ENCODE measurements at places on chromosomes 12 and 14. TPM values are rescaled to one million over a fixed set of nuclear protein-coding genes. Genes with fewer than 3 reads are reported as not detected.

The TBC1D30 gene
- 0.72 TPM for total RNA-seq

The ADSS1 gene
- total RNA-seq = 4.3 TPM

DNA sequence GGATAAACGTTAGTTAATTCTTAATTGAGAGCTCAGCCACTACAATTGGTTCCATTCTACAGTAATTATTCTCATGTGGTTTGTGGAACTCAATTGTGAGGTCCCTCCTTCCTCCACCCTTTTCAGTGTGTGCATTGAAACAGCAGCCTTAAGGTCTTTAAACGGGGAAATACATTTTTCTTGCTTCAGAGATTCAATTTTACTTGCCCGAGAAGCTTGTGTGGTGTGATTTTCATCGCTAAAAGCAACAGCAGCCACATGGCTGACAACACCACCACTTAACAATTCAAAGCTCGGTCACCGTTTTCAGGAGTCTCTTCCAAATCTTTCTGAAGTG is 733 bp upstream of the PPFIBP1 start:
- peak overlapping the region; percentile 87 for H3K4me3 ChIP-seq

DNA sequence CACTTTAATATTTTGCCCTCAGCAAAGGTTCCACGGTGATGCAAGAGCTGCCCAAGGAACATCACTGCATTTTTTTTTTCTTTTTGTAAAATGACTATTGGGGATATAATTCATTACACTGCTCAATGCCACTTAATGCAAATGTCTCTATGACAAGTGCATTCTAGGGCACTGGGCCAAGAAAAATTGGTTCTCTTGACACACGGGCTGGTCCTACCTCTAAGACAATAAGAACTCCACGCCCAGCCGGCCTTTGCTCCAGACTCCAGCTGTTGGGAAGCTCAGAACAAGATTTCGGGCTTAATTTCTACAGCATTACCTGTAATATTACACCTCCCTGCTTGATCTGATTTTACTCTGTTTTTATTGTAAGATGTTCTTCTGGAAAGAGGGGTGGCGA is 48.8 kb upstream of the VRK1 start:
- no peak overlapping the region for H3K4me3 ChIP-seq
- DNase-seq = no peak

- DNase-seq = no peak
- no peak overlapping the region for H3K4me3 ChIP-seq
- peaks cover 62% of the 10 kb centered on the region for H3K36me3 ChIP-seq
- H3K4me1 ChIP-seq = peaks cover 9% of the 10 kb centered on the region
- no peaks in the 10 kb centered on the region for H3K27me3 ChIP-seq
Measured at GRCh38 chr12:131738196-131738595, 27.3 kb downstream of the SFSWAP start.

The IL22 gene
- not detected for total RNA-seq

- H3K36me3 ChIP-seq = no peaks in the 10 kb centered on the region
- H3K27ac ChIP-seq = no peak overlapping the region
- H3K4me1 ChIP-seq = no peaks in the 10 kb centered on the region
- no peak for DNase-seq
Measured at GRCh38 chr14:65834812-65835211, 422.3 kb downstream of the FUT8 start.

GRCh38 chr12:92400006-92400405 is 254.4 kb upstream of the BTG1 start:
- H3K4me3 ChIP-seq = no peak overlapping the region
- no peak for DNase-seq
- H3K36me3 ChIP-seq = no peaks in the 10 kb centered on the region
- H3K27me3 ChIP-seq = no peaks in the 10 kb centered on the region
- peaks cover 5% of the 10 kb centered on the region for H3K4me1 ChIP-seq

The OTOGL gene
- total RNA-seq = 0.36 TPM

GRCh38 chr12:101493556-101493955 is 18.4 kb downstream of the SPIC start:
- H3K27me3 ChIP-seq = no peaks in the 10 kb centered on the region
- peak; percentile 15 for DNase-seq
- H3K4me3 ChIP-seq = no peak overlapping the region
- H3K27ac ChIP-seq = no peak overlapping the region

- no peak overlapping the region for H3K4me3 ChIP-seq
- peak; percentile 63 for DNase-seq
- no peaks in the 10 kb centered on the region for H3K36me3 ChIP-seq
- no peak overlapping the region for H3K27ac ChIP-seq
Measured at GRCh38 chr14:76771437-76771980, 10.2 kb downstream of the VASH1 start.

The CELA1 gene
- total RNA-seq = not detected

DNA sequence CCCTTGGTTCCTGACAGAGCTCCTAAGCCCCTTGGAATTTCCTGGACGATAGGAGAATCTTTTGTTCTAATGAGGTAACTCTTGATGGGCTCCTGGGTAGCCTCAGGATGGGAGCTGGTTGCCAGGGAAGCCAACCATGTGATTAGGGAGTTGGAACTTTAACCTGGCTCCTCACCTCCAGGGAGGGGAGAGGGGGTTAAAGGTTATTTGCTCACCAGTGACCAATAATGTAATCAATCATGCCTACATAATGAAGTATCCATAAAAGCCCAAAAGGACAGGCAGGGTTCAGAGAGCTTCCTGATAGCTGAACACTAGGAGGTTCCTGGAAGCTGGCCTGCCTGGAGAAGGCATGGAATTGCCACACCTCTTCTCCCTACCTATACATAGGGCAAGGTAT is 6.2 kb upstream of the CNOT2 start:
- H3K27me3 ChIP-seq = no peaks in the 10 kb centered on the region
- no peak overlapping the region for H3K4me3 ChIP-seq
- peaks cover 19% of the 10 kb centered on the region for H3K36me3 ChIP-seq
- DNase-seq = no peak
- H3K27ac ChIP-seq = no peak overlapping the region

The DIP2B gene
- total RNA-seq = 28.2 TPM

GRCh38 chr14:44505588-44505987 is 1.5 kb downstream of the FSCB start:
- no peaks in the 10 kb centered on the region for H3K36me3 ChIP-seq
- no peaks in the 10 kb centered on the region for H3K4me1 ChIP-seq
- H3K27me3 ChIP-seq = no peaks in the 10 kb centered on the region

DNA sequence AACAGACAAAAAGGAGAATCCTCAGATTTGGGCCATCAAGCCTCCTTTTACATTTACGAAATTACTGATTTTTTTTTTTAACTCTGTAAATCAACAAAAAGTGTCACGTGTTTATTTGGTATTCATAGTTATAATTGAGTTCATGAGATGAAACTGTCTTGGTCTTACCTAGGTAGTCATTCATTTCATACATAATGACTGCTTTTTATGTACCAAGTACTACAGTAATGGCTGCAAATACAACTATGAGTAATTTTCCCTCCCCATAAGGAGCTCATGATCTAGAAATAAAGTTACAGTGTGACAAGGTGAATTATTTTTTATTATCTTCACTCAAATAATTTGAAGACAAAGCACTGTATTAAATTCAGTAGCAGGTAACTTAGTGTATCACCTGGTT is 6.4 kb upstream of the TBK1 start:
- no peak for DNase-seq
- no peak overlapping the region for H3K4me3 ChIP-seq
- no peaks in the 10 kb centered on the region for H3K27me3 ChIP-seq
- H3K36me3 ChIP-seq = peaks cover 72% of the 10 kb centered on the region
- no peak overlapping the region for H3K27ac ChIP-seq

DNA sequence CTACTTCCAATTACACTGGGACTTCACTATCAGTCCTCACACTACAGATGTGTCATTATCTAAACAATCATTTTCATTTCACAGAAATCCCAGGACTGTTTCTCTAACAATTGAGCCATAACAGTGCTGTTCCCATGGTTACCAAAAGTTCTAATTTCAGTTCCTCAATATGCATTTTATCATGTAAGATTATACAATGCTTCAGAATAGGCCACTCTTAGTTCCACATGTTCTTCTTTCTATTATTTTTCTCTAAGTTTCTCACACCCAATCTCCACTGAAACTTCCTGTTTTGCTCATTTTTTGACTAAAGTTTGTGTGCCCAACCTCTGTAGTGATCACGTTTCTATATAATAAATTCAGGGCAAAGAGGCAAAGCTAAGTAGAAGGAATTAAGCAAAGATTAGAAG is 185.8 kb downstream of the DUSP6 start:
- peak; percentile 38 for DNase-seq
- no peaks in the 10 kb centered on the region for H3K36me3 ChIP-seq
- H3K27ac ChIP-seq = peak overlapping the region; percentile 96
- H3K4me3 ChIP-seq = no peak overlapping the region

- DNase-seq = no peak
- no peak overlapping the region for H3K4me3 ChIP-seq
- no peak overlapping the region for H3K27ac ChIP-seq
Measured at GRCh38 chr14:104364830-104365229, 214.7 kb upstream of the C14orf180 start.

DNA sequence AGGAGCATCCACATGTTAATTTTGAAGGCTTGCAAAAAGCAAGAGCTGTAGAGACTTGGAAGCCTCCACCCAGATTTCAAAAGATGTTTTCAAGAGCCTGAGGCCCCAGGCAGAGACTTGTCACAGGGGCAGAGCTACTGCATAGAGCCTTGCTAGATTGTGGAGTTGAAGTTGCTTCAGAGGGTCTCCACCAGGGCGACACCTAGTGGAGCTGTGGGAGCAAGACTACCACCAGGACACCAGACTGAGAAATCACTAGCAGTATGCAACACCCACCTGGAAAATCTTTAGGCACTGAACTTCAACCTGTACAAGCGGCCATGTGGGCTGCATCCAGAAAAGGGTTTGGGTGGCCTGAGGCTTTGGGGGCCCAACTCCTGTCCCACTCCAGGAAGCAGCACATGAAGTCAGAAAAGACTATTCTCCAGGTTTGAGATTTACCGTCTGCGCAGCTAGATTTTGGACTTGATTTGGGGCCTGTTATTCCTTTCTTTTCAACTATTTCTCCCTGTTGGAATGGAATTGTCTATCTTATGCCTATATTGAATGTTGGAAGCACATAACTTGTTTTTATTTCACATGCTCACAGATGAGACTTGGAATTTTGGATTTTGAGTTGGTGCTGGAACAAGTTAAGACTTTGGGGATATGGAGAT is 508.6 kb downstream of the FLRT2 start:
- no peaks in the 10 kb centered on the region for H3K36me3 ChIP-seq
- H3K4me3 ChIP-seq = no peak overlapping the region
- H3K27me3 ChIP-seq = no peaks in the 10 kb centered on the region
- no peak overlapping the region for H3K27ac ChIP-seq

The ACOT6 gene
- total RNA-seq = not detected

- no peaks in the 10 kb centered on the region for H3K4me1 ChIP-seq
- no peak for DNase-seq
- H3K36me3 ChIP-seq = peaks cover 9% of the 10 kb centered on the region
- H3K4me3 ChIP-seq = no peak overlapping the region
- H3K27ac ChIP-seq = no peak overlapping the region
- no peaks in the 10 kb centered on the region for H3K27me3 ChIP-seq
Measured at GRCh38 chr12:2562400-2562799, 232.4 kb upstream of the FKBP4 start.

The AQP2 gene
- not detected for total RNA-seq

- no peaks in the 10 kb centered on the region for H3K4me1 ChIP-seq
- no peak overlapping the region for H3K27ac ChIP-seq
- no peaks in the 10 kb centered on the region for H3K27me3 ChIP-seq
- no peak for DNase-seq
- H3K36me3 ChIP-seq = no peaks in the 10 kb centered on the region
Measured at GRCh38 chr12:128989287-128989686, 136.0 kb downstream of the GLT1D1 start.

GRCh38 chr12:102948941-102949352 is 8.5 kb upstream of the ASCL1 start:
- no peak overlapping the region for H3K27ac ChIP-seq
- H3K4me1 ChIP-seq = no peaks in the 10 kb centered on the region
- H3K27me3 ChIP-seq = peaks cover 9% of the 10 kb centered on the region
- no peaks in the 10 kb centered on the region for H3K36me3 ChIP-seq
- DNase-seq = no peak

DNA sequence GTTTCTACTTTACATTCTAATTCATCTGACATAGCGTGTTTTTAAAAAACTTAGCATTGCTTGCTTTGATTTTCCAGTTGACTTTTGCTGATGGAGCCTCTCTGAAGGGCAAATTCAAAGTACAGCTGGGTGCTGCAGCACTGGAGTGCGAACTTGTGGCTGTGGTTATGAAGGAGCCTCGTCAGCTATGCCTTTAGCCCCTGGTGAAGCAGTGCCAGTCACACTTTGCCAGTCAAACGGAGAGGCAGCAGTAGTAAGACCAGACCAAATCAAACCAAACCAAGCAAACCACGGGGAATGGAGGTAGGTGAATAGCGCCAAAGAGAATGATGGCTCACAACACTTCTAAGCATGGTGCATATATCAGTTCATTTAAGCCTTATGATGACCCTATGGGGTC is 15.1 kb upstream of the SLC38A2 start:
- H3K27me3 ChIP-seq = no peaks in the 10 kb centered on the region
- H3K36me3 ChIP-seq = no peaks in the 10 kb centered on the region
- DNase-seq = no peak
- peaks cover 86% of the 10 kb centered on the region for H3K4me1 ChIP-seq
- peak overlapping the region; percentile 98 for H3K27ac ChIP-seq

GRCh38 chr12:67633024-67633610 is 15.4 kb upstream of the DYRK2 start:
- no peaks in the 10 kb centered on the region for H3K27me3 ChIP-seq
- no peaks in the 10 kb centered on the region for H3K4me1 ChIP-seq
- no peak overlapping the region for H3K4me3 ChIP-seq
- DNase-seq = no peak
- no peaks in the 10 kb centered on the region for H3K36me3 ChIP-seq

The STXBP6 gene
- total RNA-seq = 5.8 TPM

- peak overlapping the region; percentile 74 for H3K27ac ChIP-seq
- no peaks in the 10 kb centered on the region for H3K27me3 ChIP-seq
- peak overlapping the region; percentile 26 for H3K4me3 ChIP-seq
- H3K4me1 ChIP-seq = peaks cover 12% of the 10 kb centered on the region
- DNase-seq = no peak
Measured at GRCh38 chr12:10027311-10027710, 3.2 kb upstream of the CLEC9A start.

DNA sequence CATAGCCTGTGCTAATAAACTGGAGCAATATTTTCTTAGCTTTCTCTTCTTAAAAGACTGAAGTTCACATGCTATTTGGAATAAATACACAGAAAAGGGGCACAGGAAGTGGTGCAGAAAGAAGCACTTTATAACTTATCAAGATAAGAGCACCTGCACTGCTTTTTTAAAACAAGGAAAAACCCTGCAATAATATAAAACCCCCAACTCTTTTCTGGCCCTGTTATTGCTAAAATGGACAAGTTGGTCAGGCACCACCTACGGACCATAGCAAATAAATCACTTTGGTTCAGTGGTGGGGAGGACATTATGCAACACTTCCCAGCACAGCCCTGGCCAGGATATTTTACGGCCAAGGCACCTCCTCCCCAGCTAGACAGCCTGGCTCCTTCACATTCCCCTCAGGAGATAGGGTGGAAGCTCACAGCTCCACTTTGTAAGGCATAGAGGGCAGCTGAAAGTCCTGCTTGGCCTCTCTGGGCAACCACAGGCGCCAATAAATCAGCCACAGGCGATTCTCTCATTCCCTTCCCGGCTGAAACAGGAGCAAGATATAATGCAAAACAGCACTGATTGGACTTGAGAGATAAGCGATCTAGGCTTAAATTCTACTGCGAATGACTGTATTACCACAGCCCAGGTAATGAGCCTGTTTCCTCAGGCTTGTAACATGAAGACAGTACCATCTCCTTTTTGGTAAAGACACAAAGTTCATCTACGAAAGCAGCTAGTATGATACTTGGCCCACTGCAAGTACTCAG is 2.0 kb downstream of the ZBTB25 start:
- peaks cover 2% of the 10 kb centered on the region for H3K36me3 ChIP-seq
- H3K4me1 ChIP-seq = peaks cover 25% of the 10 kb centered on the region
- peak overlapping the region; percentile 88 for H3K4me3 ChIP-seq
- H3K27ac ChIP-seq = peak overlapping the region; percentile 89
- peak; percentile 85 for DNase-seq

- no peaks in the 10 kb centered on the region for H3K36me3 ChIP-seq
- H3K27me3 ChIP-seq = no peaks in the 10 kb centered on the region
- H3K27ac ChIP-seq = peak overlapping the region; percentile 81
Measured at GRCh38 chr12:45731190-45731775, 1.8 kb downstream of the ARID2 start.

The TAS2R42 gene
- total RNA-seq = not detected

Data from osteoblast (primary cell).